ENCODE measurements at places on chromosomes 2 and 18.

- DNase-seq, result no peak
Observed at GRCh38 chr2:239666053-239666854, 265.4 kb upstream of the HDAC4 start.

- DNase-seq, result peak; percentile 82
Observed at GRCh38 chr2:101124643-101125366, 26.4 kb downstream of the TBC1D8 start.

DNA sequence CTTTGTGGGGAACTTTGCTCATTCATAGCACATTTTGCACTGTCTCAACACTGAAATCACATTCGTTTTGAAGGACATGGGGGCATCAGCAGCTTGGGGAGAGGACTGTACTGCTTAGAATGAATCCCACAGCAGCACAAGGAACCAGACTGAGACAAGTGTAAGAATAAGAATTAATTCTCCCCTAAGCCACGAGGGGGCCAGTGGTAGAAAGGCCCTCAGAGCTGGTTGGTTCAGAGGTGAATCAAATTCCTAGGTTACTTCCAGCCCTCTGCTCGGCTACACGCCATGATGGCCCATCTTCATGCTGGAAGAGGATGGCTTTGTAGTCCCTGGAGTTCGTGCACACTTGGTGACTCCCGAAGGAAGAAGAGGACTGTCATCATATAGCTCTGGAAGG lies 12.0 kb upstream of the MC5R start:
- DNase-seq, result no peak

DNA sequence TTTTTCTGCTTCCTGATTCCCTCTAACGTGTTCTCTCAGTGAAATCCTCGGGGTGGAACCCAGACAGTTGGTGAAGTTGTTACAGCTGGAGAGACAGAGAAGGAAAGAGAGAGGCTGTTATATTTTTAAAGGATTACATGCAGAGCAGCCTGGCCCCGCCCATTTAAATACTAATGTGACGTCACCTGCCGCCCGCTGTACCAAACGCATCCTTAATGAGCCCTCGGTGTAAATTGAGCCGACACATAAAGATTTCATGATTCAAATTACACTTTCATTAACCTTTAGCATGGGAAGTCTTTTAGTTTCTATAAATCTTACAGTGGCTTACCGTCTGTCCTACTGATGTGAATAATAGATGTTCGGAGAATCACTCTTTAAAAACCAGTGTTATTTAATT lies 164.0 kb upstream of the SIX3 start:
- DNase-seq, result peak; percentile 44

GRCh38 chr2:120994301-120994995 lies 258.8 kb downstream of the GLI2 start:
- DNase-seq, result no peak

DNA sequence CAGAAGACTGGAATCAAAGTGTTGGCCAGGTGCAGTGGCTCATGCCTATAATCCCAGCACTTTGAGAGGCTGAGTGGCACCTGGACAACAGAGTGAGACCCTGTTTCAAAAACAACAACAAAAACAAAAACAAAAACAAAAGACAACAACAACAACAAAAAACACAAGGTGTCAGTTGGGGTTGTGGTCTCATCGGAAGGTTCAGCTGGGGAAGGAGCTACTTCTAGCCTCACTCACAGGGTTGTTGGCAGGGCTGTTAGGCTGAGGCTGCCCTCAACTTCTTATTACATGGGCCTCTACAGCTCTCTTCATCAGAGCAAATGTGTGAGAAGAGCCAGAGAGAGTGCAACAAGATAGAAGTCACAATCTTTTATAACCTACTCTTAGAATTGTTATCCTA lies 34.6 kb upstream of the CAB39 start:
- no peak for DNase-seq

GRCh38 chr2:218894880-218895157 lies 14.2 kb downstream of the WNT10A start:
- DNase-seq, result no peak

GRCh38 chr2:66576311-66576560 lies 141.3 kb downstream of the MEIS1 start:
- DNase-seq, result no peak

GRCh38 chr18:76974386-76974785 lies 152.0 kb downstream of the ZNF236 start:
- no peak for DNase-seq

- DNase-seq, result no peak
Observed at GRCh38 chr18:79193826-79194225, 124.6 kb downstream of the ATP9B start.

- no peak for DNase-seq
Observed at GRCh38 chr2:110099038-110099425, 16.6 kb downstream of the MALL start.

DNA sequence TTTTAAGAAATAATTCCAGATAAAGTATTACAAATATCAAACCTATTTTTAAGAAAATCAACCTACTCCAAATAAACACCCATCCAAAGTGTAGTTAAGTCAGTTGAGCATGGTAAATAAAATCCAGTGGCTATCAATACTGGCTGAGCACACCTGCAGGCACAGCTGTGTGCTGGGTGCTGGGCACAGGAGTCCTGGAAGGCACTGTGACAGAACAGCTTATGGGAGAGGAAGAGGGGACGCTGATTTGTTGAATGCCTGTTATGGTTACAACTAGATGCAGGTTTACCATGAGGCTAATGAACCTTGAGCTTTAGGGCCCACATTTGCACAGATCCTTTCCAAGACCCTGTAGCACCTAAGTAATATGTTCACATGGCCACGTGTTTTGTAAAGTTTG lies 202.7 kb downstream of the MTX2 start:
- no peak for DNase-seq

GRCh38 chr2:66438891-66439811 lies 4.2 kb downstream of the MEIS1 start:
- no peak for DNase-seq

- DNase-seq, result no peak
Observed at GRCh38 chr2:176114930-176115625, 1.5 kb upstream of the HOXD10 start.

DNA sequence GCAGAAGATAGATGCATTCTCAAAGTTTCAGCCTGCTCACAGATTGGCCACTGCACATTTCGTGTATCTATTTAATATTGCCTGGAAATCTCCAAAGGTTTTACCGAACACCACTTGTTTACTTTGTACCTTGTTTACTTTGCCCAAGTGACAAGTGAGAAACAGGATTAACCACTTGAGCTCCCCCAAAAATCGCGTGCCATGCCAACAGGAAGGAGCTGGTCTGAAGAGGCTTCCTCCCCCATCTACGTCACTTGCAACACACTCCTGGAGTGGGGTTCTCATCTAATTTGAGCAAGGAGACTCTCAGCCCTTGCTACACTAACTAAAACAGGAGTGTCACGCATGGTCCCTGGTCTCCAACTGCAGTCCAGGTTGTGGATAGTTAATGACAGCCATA lies 212.5 kb upstream of the TMEM200C start:
- no peak for DNase-seq

DNA sequence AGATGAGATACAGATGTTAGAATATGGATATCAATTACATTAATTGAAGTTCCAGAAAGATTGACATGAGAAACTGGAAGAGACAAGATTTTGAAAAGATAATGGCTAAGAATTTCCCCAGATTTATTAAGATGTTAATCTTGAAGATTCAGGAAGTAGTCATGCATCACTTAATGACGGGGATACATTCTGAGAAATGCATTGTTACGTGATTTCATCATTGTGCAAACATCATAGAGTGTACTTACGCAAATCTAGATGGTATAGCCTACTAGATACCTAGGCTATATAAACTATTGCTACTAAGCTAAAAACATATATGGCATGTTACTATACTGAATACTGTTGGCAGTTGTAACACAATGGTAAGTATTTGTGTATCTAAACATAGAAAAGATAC lies 6.8 kb upstream of the CHMP3 start:
- DNase-seq, result no peak

GRCh38 chr2:62785216-62785615 lies 79.7 kb downstream of the EHBP1 start:
- DNase-seq, result no peak

GRCh38 chr2:9912468-9912867 lies 39.0 kb upstream of the GRHL1 start:
- no peak for DNase-seq

DNA sequence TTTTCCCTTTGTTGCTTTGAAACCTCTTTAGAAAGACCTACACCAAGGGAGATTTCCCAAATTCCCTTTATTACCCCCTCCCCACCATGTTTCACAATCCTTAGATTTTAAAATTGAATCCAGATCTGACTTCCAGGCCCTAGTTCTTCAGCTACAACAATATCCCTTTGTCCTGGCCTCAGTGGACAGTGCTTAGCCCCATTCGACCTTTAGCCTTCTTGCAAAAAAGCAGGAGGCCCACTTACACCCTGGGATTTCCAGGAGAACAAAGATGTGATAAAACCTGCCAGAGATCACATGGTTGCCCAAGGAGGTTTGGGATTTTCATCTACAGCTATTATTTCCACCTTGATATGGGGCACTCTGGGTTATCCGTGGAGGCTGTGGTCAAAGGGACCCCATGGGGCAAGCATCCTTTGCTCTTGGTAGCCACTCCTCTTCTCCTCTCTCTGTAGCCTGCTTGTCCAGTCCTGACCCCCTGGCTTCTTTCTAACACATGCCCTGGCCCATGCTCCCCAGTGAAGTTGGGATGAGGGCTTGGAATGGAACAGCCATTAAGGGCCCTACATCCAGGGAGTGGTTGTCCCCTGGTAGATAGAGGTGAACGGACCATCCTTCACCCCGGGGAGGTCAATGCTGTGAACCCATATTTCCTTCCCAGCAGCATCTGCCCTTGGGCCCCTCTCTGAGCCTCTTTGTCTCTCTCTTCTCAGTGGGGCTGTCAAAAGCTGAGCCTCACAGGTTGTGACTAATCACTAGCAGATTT lies 267.4 kb downstream of the DYSF start:
- no peak for DNase-seq

- peak; percentile 56 for DNase-seq
Observed at GRCh38 chr2:150271952-150272802, 215.3 kb downstream of the RND3 start.

DNA sequence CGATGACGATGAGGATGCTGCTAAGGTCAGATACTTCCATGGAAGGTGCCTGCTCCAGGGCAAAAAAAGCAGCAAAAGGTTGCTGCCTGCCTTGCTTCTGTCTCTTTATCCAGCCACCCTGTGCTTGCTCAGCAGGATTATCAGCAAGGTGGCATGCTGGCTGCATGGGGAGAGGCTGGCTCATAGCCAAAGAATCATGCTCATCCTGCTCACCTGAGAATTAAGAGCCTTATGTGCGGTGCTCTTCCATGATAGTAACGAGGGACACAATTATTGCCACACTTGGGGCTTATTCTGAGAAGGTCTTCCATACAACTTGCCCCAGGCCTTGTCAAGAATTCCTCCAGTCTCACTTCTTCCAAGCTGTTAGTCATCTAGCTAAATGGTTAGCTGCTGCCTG lies 60.4 kb upstream of the SEC11C start:
- no peak for DNase-seq

- DNase-seq, result peak; percentile 48
Observed at GRCh38 chr18:79616651-79617510, 62.7 kb upstream of the CTDP1 start.

DNA sequence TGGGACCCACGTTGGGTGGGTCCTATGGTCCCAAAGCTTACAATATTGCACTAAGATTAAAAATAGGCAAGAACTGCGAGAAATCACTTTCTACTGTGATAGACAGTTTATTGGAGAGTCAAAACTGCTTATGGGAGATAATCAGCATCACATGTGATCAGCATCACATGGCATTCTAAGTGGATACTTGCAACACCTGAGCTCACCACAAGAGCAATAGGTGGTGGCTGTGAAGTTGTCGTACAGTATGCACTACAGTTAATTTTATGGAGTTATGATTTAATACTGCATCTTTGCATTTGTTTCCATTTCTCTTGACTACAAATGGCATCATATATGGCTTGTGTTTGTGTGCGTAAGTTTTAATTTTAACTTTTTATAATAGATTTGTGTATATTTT lies 11.6 kb downstream of the PNO1 start:
- no peak for DNase-seq

DNA sequence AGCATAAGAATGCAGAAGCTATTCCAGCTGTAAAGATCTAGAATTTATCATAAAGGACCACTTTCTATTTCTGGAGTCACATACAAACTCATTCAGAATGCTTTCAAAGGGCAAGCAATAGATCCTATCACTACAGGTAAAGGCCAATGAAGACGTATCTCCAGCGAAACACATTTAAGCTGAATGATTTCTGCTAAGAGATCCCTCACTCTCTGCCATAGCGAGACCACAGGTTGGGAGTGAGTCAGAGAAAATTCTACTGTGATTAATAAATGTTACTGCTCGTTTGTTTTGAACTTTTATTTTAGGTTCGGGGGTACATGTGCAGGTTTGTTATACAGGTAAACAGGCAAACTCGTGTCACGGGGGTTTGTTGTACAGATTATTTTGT lies 72.5 kb upstream of the NFU1 start:
- no peak for DNase-seq

DNA sequence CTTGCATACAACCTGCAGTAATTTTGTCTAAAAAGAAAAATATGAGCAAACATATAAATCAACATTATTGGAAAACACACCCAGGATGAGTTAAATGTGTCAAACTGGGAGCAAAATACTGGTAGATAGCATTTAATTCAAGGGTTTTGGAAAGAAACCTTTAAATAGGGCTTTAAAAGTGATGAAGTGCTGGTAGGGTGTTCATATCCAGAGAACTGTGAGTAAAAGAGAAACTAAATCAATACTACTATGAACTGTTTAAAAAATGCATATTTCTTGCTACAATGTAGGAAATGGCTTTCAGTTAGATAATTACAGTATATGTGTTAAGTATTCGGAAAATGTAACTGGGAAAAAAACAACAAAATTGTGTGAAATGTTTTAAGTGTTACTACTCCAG lies 117.8 kb downstream of the ATAD2B start:
- no peak for DNase-seq

- no peak for DNase-seq
Observed at GRCh38 chr18:6412933-6413472, 1.7 kb downstream of the L3MBTL4 start.

- no peak for DNase-seq
Observed at GRCh38 chr18:12044591-12044990, 49.1 kb upstream of the ANKRD62 start.

- no peak for DNase-seq
Observed at GRCh38 chr18:64851726-64852125, 702.8 kb upstream of the LINC00305 start.

DNA sequence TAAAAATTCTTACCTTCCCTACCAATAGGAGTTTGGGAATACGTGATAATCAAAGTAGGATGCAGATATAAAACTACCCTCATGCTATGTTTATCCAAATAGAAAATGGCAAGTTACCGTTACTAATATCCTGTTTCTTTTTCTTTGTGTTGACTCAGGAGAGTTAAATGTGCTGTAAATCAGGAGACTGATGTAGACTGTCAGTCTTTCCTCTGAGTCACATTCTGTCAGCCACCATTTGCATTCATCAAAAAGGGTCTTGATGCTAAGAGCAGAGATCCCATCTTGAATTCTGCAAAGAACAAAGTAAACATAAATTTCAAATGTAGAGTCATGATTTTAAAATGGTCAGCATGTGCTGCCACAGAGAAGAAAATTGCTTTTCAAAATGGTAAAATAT lies 712.8 kb downstream of the SOCS6 start:
- no peak for DNase-seq

GRCh38 chr2:102637358-102637757 lies 18.0 kb downstream of the SLC9A2 start:
- DNase-seq, result no peak

GRCh38 chr2:145939949-145940348 lies 1420.0 kb upstream of the ZEB2 start:
- no peak for DNase-seq

GRCh38 chr2:85913884-85914881 lies 25.4 kb upstream of the ST3GAL5 start:
- peak; percentile 59 for DNase-seq

Data from adipocyte (in vitro differentiated cells).